ENCODE measurements at places on chromosomes 11 and 22. TPM values are rescaled to one million over a fixed set of nuclear protein-coding genes. Genes with fewer than 3 reads are reported as not detected.
A peak's percentile ranks its signal among the peaks of the same experiment; 100 is the strongest.

RAPSN gene
- 0.96 TPM for total RNA-seq

OR52H1 gene
- total RNA-seq: 0.46 TPM

- peak; percentile 65 for DNase-seq
Observed at GRCh38 chr11:13030857-13031256, 21.7 kb downstream of the RASSF10 start.

- no peak for DNase-seq
Observed at GRCh38 chr11:90845126-90845525, 622.3 kb upstream of the CHORDC1 start.

GLYATL1 gene
- not detected for total RNA-seq

DNA sequence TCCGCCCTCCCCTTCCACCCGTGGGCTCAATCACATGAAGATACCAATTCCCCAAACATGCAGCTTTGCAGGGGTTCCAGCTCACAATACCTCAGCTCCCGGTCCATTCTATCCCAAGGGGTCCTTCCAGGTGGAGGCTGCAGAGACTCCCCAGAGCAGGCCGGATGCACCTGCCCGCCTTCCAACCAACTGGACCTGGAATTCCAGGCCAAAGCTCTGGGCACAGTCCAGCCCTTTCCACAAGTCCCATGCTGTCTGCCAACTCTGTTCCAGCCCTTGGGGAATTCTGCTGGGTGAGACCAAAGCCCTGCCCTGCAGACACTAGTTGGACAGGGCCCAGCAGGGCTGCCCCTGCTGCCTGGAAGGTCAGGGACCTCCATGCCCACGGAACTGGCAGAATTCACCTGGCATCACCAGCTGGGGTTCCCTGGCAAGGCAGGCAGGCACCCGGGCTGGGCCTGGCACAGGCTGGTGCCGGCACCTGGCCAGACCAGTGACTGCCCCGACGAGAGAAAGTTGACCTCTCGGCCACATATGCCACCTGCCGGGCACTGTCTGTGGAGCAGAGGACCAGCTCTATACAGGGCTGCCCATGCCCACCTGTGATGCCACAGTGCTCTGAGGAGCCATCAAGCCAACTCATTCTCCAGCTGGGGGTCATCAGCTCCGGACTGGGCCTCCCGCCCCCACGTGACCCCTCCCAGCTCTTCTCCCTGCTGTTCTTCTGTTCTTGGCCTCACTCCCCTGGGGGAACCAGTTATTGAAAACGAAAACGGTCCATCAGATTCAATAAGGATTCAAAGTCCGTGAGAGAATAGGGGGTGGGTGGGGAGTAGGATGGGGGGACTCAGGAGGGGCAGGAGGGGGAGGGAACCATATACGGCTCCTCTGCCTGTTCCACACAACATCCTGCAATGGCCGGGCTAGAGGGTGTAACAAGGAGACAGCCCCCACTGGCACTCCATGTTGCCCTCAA lies 4.7 kb downstream of the SYT7 start:
- DNase-seq: no peak

- DNase-seq: peak; percentile 67
Observed at GRCh38 chr11:64186492-64187165, 658 bp downstream of the STIP1 start.

CDHR5 gene
- total RNA-seq: 316 TPM

DNA sequence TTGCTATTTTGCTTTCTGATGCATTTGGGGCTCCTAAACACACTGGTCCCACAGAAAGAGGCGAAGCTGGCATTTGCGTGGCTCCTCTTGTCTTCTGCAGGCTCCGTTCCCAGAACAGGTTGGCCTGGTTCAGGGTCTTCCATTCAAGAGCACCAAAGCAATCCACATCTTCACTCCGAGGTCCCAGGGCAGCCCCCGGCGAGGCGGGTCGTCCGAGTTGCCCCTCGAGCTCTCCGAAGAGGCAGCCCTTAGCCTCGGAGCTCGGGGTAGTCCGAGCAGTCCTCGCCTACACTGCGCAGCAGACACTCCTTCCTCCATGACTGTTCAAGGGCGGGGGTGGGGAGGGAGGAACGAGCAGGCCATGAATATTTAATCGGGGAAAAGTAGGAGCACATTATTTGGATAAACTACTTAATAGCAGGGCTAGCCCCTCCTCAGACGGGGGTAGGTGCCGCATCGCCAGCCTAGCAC lies 321.3 kb downstream of the BLID start:
- DNase-seq: no peak

DNA sequence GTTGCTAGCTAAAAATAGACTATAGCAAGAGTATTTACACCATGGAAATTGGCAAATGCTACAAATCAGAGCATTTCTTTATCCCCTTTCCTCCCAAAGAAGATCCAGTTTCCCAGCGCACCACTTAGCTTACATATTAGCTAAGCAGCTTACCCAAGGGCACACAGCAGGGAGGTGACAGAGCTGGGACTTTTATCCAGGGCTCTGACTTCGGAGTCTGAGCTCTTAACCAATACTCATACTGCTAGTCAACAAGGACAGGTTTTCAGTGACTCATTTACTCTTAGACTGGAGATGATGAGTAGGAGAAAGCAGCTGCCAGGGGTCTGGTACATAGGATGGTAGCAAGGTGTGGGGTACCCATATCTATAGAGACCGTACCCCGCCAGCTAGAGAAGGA lies 38.4 kb downstream of the NAV2 start:
- no peak for DNase-seq

ST14 gene
- 508 TPM for total RNA-seq

- DNase-seq: no peak
Observed at GRCh38 chr11:11731311-11732083, 109.7 kb upstream of the GALNT18 start.

OR5B12 gene
- total RNA-seq: not detected

DNA sequence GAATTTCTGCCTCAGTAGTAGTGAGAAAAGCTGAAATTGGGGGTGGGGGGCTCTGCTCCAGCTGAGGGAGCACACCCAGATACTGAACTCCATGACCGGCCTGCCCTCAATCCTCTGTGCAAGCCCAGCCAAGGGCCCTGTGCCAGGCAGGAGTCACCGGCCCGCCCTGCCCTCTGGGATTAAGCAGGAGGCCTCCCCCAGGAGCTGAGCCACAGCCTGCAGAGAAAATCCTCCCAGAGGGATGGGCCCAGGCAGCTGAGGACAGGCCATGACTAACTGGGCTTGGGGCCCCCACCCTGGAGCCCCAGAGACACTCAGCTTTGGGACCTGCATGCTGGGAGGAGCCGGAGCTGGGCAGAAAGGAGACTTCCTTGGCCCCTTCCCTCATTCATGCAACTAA lies 48.8 kb downstream of the MN1 start:
- DNase-seq: no peak

CALCB gene
- not detected for total RNA-seq

Data from mucosa of descending colon (tissue), 3 donors.